Activated CD4-positive, alpha-beta T cell treated with anti-CD3 and anti-CD28 coated beads for 24 hours (primary cell): ENCODE measurements at places on chromosomes 6 and 20.

GRCh38 chr6:24205020-24205492 is 79.0 kb downstream of the NRSN1 start:
- DNase-seq, result no peak

DNA sequence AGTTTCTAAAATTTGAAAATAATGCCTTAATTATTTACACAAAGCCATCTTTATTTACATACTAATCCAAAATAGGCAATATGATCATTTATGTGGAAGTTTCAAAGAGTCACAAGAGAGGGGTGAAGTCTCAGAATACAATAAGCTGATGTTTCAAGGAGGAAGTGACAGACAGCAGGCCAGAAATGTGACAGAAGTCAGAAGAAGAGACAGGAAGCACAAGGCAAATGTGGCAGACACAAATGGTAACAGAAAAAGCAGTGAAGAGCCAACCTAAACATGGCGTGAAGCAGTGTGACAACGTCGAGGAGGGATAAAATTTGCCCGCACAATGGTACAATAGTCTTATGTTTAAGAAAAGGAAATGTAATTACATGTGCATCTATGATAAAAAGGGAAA is 59.8 kb downstream of the SHPRH start:
- DNase-seq, result no peak

DNA sequence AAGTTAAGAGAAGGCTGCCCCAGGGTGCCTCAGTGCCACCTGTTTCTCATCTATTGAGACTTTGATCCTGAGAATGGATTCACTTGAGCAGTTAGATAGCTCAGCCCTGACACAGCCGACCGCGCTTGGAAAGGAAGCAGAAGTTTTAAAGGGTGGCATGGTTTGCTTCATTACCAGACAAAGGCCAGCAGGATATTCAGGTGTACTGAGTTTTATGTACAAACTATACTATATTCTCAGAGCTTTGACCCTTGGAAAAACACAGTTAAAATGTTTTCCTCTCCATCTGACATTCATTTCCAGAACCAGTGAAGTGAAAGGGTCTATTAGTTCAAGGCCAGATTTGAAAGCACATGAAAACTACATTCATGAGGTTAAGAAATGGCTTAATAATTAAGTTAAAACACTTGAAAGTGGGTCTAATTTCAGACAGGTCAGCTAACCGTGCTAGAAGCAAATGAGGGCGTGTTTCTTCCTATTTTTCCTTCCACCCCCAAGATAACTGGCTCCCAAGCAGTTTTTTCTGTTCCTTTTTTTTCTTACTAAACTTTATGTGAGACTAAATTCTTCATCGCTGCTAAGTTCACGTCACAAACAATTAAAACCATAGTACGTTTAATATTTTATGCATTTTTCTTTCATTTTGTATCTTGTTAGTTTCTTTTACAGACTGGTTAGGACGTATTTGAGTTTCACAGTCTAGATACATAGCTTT is 385.3 kb upstream of the SOX4 start:
- no peak for DNase-seq

DNA sequence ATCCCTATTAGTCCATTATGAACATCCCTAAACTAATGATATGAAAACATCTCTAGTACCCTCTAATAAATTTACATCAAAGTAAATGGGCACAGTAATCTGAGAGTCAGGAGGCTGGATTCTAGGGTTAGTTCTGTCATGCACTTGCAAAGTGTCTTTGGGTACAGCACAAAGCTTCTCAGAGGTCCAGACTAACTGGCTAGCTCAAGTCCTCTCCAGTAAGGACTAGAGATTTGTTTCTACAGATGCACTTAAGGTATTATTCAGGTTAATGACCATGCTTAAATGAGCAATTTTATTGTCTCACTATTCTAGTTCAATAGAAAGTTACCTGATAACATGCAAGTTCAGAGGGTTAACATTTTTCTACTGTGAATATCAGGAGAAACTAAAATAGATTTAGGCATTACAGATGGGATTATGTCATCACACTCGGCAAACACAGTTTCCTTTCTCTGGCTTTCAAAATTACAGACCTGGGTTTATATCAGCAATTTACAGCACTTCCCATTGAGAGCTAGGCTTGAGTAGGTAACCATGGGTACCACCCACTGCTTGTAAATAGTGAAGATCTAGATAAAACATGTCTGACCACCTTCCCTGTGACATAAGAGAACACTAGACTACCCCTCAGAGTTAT is 402.9 kb upstream of the RUNX2 start:
- no peak for DNase-seq

DNA sequence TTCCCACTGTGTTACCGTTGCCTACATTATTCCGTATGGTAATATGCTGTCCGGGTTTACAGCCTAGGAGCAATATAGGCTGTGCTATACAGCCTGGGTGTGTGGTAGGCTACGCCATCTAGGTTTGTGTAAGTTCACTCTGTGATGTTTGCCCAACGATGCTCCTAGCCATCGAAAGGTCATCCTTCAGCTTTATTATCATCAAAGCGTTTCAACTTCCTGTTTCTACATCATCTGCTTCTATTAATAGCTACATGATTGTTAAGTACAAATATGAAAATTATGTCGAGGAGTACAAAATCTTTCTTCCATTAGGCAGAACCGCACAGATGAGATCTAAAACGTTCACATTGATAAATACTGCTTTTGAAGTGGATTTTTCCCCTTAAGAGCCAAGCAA is 69.9 kb downstream of the PPP1R14C start:
- no peak for DNase-seq

DNA sequence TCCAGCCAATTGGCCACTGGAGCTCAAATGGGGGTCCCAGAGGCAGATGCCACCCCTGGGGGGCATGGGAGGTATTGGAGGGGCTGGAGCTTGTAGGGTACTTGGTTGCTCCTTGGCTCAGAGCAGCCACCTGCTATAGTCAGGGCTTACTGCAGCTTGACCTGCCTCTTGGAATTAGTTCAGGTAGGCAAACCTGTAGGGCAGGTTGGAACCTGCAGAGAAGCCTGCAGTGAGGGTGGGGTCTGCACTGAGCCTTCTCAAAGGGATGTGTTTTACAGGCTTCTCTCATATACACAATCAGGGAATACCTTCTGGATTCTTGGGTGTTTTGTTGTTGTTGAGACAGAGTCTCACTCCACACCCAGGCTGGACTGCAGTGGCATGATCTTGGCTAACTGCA is 94.2 kb upstream of the MYL9 start:
- DNase-seq, result no peak
